ENCODE measurements at places on chromosomes 12 and 14.
A peak's percentile ranks its signal among the peaks of the same experiment; 100 is the strongest.

- DNase-seq = no peak
These were observed 4.5 kb upstream of the CACNA2D4 start for GRCh38 chr12:1922985-1923384.

GRCh38 chr12:53380104-53380793 lies at the start of gene SP1:
TSS of gene SP1 (plus strand) at chr12:53380176. CDS start at chr12:53380292, 116 bp downstream.
- peak; percentile 82 for DNase-seq

- no peak for DNase-seq
These were observed 60.9 kb upstream of the TMEM263 start for GRCh38 chr12:106894774-106895173.

- DNase-seq = no peak
These were observed 216.3 kb downstream of the C12orf42 start for GRCh38 chr12:103279444-103279843.

DNA sequence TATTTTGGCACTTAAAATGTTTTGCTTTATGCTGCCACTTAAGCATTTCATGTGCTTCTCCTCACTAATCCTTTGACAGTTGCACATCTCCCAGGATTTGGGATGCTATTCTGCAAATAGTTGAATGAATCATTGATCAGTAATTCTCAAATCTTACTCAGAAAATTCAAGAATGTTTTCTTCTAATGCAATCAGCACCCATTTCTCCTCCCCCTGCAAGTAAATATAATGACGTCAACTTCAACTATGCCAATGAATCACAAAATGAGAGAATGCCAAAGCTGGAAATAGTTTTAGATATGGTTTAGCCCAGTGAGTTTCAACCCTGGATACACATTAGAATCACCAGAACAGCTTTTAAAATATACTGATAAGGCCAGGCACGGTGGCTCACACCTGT lies 2.1 kb upstream of the BLOC1S1 start:
- no peak for DNase-seq

- no peak for DNase-seq
These were observed 12.7 kb downstream of the HVCN1 start for GRCh38 chr12:110676171-110676570.

- no peak for DNase-seq
These were observed 14.6 kb downstream of the ACTN1 start for GRCh38 chr14:68964300-68965093.

- no peak for DNase-seq
These were observed 42.9 kb downstream of the WNK1 start for GRCh38 chr12:795305-795704.

DNA sequence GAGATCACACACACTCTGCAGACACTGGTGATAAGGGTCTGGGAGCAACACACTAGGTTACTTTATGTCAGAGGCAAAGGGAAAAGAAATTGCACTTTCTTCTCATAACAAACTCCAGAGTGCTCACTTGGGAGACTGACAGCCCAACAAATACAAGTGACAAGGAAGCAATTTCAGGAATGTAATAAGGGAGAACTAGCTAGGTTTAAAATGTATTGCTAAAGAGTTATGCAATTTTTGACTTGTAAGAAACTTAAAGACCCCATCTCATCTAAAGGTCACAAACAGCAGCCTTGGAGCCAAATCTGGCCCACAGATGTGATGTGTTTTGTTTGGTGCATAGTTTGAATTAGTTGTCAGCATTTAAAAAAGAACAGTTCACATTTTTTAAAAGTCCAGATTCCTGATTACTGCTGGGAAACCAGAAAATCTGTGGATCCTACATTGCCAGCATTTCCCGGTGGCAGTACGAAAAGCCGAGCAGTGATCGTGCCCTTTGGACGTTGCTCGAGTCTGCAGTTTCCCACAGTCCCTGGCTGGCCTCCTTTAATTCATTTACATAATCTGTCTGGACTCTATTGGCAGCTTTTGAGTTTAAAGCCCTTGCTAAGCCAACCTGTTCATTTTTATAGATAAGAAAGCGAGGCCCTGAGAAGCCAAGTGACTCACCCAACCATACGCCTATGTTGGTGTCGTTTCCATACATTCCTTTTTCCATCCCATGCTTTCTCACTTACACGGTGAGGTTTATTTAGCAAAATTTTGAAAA lies 42.0 kb upstream of the ETV6 start:
- no peak for DNase-seq

- DNase-seq = no peak
These were observed 57.3 kb downstream of the ARL6IP4 start for GRCh38 chr12:123037791-123038190.

GRCh38 chr12:32734952-32735351 lies 20.7 kb downstream of the YARS2 start:
- no peak for DNase-seq

DNA sequence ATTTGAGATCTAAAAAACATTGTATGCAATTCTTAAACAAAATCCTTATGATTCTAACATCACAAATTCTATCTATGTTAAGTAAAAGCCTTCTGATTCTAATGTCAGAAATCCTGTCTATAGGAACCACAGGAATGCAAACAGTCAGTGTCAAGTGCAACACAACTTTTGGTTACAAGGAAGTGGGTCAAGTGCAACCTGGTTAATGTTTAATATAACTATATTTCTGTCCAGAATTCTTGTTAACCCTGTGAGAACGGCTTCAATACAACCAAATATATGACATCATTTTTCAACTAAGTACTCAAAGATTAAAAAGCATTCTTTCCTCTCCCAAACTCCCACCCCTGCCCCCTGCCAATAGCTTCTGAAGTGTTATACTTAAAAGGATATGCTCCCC lies 107.9 kb upstream of the PLEKHA5 start:
- DNase-seq = no peak

DNA sequence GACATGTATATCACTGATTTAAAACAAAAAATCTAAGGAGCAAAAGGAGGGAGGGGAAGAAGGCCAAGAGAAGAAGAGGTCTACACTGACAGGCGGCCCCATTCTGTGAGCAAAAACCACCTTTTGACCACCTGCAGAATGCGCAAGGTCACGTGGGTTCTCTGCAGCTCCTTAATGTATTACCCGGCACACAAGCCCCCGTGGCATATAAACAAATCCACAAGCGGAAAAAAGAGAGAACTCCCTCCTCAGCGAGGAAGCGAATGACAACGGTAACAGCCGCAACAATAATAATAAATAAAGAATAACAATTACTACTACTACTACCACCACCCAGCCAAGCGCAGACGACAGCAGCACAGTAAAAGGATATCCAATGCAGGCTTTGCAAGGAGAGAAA lies 1.3 kb downstream of the KSR2 start:
- DNase-seq = no peak

- DNase-seq = no peak
These were observed 28.6 kb upstream of the ARL1 start for GRCh38 chr12:101436136-101436535.

- no peak for DNase-seq
These were observed 25.0 kb downstream of the NTF3 start for GRCh38 chr12:5456906-5457305.

DNA sequence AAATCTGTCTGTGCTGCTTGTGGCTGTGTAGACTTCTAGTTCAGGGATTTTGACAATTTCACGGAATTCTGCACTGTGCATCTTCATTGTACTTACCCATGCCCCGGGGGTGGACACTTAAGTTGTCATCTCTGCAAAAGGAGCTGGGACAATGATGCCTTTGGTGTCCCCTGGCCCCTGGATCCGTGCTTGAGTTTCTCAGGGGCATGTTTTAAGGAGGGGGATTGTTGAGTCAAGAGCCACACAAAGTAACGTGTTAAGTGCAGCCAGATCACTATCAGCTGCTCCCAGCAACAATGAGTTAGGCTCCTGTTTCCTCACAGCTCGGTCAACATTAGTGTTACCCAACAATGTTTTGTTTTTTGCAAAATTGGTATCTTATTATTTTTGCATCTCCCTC lies 305.0 kb upstream of the DIO3 start:
- no peak for DNase-seq

GRCh38 chr12:1977588-1977987 lies 26.7 kb downstream of the DCP1B start:
- DNase-seq = no peak

DNA sequence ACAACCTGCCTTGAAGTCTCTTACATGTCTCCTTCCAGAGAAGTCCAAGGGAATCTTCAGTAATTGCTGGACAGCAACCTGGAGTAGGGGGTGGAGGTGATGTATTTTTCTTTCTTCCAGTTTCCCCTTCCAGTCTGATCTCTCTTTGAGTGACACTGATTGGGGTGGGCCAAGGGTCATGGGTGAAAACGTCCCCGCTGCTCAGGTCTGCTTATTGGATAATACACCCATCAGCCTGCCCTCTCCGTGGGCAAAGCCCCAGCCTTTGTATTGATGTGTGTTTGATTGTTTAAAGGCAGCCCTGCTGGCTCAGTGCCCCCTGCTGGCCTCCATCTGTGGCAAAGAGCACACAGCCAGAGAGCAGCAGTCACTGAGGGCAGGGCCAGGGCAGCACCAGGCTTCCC lies 35.7 kb upstream of the ATP2A2 start:
- no peak for DNase-seq

DNA sequence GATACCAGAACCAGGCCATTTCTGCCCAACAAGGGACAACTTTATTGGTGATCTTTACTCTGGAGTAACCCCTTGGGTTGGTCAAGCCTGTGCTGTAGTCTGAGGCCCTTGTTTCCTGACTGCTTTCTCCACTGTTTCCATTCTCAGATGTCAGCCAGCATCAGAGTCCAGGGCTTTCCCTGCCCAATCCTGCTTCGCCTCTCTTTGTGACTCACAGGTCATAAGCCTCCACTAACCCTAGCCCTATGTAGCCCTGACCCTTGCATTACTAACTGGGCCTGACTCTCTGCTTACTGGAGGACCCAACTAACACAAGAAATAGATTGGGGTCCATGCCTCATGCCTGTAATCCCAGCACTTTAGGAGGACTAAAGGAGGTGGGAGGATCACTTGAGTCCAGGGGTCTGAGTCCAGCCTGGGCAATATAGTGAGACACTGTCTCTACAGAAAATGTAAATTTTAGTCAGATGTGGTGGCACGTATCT lies 8.6 kb upstream of the SNRNP35 start:
- no peak for DNase-seq

GRCh38 chr12:62291864-62292760 lies 31.9 kb downstream of the USP15 start:
- no peak for DNase-seq

- no peak for DNase-seq
These were observed 14.5 kb upstream of the LLPH start for GRCh38 chr12:66144791-66145754.

- DNase-seq = no peak
These were observed 3.0 kb upstream of the EP400 start for GRCh38 chr12:131946757-131947156.

DNA sequence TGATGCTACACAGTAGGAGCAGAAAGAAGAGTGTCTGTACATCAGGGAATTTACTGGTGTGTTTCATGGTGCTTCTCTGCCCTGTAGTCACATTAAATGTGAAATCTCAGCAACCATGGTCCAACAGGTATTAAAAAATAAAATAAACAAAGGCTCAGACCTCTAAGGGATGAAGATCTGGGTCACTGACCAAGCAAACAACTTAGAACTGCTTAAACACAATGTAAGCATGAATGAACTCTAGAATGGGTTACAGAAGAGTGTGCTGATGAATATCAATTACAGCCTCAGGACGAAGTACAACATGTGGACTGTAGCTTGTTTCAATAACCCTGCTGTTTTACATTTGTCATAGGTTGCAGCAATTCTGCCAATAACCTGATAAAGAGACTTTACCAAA lies 47.4 kb downstream of the SLC35F4 start:
- DNase-seq = peak; percentile 15

DNA sequence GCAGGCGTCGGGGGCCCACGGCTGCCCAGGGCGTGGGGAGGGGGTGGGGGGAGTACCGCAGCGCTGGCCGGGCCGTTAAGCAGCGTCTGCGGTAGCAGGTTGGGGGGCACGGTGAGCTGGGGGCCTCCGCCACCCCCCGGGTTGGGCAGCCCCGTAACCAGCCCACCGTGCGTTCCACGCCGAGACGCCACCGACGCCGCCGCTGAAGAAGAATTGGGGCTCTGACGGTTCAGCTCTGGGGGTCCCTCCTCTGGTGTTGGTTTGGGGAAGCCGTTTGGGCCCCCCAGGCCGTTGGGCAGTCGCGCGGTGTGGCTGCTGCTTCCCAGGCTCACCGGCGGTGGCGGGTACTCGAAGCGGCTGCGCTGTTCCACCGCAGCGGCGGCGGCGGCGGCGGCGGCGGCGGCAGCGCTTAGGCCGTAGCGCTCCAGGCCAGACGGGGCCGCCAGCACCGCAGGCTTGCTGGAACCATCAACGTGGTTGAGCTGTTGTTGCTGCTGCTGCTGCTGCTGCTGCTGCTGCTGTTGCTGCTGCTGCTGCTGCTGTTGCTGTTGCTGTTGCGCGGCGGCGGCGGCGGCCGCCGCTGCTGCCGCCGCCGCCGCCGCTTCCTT lies 1.5 kb downstream of the IRF2BPL start:
- DNase-seq = no peak

GRCh38 chr12:122355706-122356105 lies 66.8 kb downstream of the CLIP1 start:
- DNase-seq = no peak

DNA sequence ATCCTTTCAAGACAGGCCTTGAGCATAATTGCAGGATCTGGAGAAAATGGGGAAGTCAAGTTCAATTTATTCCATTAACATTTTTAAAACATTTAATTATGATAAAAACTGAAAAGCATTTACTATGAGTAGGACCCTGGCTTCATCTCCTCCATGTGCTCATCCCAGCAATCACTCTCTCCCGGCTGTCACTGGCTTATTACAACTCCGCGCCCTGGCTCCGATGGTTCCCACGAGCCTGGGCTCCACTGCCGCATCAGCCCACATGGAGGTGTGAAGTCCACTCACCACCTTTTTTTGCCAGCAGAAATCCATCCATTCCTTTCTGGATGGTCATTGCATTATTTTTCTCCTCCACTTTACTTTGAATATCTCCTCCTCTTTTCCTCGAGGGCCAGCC lies 194.4 kb downstream of the EMP1 start:
- DNase-seq = no peak

DNA sequence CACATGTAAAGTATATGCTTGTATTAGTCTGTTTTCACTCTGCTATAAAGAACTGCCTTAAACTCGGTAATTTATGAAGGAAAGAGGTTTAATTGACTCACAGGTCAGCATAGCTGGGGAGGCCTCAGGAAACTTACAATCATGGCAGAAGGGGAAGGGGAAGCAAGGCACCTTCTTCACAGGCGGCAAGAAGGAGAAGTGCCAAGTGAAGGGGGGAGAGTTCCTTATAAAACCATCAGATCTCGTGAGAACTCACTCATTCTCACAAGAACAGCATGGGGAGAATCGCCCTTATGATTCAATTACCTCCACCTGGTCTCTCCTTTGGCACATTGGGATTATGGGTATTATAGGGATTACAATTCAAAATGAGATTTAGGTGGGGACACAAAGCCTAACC lies 229.5 kb upstream of the PLXNC1 start:
- no peak for DNase-seq

GRCh38 chr12:10557329-10557728 lies 51.6 kb downstream of the EIF2S3B start:
- no peak for DNase-seq

DNA sequence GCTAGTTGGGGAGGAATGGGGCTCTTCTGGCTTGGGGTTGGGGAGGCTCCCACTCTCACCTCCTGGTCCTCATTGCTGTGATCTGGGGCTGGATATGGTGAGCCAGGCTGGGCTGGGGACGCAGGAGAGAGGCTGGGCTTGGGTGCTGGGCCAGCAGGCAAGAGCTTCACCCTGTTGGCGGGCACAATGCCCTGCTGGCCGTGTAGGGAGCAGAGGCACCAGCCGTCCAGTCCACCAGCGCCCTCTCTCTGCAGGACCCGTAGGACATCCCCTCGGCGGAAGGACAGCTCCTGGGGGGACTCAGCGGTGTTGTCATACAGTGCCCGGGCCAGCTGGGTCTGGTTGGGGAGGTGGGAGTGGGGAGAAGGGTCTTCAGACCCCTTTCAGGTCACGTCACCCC lies 4.5 kb downstream of the EFS start:
- DNase-seq = no peak
